ENCODE measurements at places on chromosomes 11 and 22.

DNA sequence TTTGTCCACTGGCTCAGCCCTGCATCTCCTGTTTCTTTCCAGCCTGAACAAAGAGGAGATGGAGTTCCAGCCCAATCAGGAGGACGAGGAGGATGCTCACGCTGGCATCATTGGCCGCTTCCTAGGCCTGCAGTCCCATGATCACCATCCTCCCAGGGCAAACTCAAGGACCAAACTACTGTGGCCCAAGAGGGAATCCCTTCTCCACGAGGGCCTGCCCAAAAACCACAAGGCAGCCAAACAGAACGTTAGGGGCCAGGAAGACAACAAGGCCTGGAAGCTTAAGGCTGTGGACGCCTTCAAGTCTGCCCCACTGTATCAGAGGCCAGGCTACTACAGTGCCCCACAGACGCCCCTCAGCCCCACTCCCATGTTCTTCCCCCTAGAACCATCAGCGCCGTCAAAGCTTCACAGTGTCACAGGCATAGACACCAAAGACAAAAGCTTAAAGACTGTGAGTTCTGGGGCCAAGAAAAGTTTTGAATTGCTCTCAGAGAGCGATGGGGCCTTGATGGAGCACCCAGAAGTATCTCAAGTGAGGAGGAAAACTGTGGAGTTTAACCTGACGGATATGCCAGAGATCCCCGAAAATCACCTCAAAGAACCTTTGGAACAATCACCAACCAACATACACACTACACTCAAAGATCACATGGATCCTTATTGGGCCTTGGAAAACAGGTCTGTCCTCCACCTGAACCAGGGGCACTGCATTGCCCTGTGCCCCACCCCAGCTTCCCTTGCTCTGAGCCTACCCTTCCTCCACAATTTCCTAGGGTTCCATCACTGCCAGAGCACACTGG is 5.0 kb downstream of the FTH1 start:
- DNase-seq, result no peak

- no peak for DNase-seq
Measured at GRCh38 chr22:29060251-29060869, 1.3 kb downstream of the C22orf31 start.

GRCh38 chr22:28435140-28435768 is 244.4 kb downstream of the TTC28 start:
- no peak for DNase-seq

GRCh38 chr11:61417670-61418069 is 12.1 kb downstream of the CPSF7 start:
- DNase-seq, result no peak

- no peak for DNase-seq
Measured at GRCh38 chr11:8809939-8810539, 101.0 kb upstream of the AKIP1 start.

- no peak for DNase-seq
Measured at GRCh38 chr22:23054531-23055257, 15.6 kb upstream of the GNAZ start.

GRCh38 chr22:38652859-38653258 is 3.3 kb downstream of the FAM227A start:
- DNase-seq, result no peak

- no peak for DNase-seq
Measured at GRCh38 chr11:57815476-57815875, 53.9 kb downstream of the CTNND1 start.

GRCh38 chr11:132977746-132978145 is 554.6 kb downstream of the OPCML start:
- DNase-seq, result no peak

- DNase-seq, result peak; percentile 85
Measured at GRCh38 chr22:25395468-25395867, 169.0 kb upstream of the GRK3 start.

GRCh38 chr11:13997881-13998280 is 35.4 kb downstream of the SPON1 start:
- no peak for DNase-seq

DNA sequence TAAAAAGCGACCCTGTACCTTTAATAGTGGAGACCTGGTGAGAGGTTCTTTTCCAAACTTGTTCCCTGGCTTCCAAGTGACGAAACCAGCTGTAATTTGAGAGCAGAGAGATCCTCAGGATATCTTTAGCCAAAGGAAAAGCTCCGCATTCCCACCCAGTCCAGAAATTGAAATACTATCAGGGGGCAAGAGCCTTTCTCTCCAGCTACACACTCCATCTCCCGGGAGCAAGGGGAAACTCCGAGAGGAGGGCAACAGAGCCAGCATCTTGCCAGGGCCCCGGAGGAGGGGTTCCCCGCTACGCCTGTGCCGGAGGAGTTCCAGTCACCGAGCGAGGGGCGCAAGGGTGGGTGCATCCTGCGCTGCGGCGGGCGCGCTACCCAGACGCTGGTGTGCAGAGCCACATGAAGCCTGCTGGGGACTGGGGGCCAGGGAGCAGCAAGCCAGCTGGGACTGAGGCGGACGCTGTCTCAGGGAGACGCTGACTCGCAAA is at the start of gene FIBIN:
FIBIN (plus strand) TSS at position 148 of the 493 bp plus-strand sequence. CDS start 415 bp downstream, outside the sequence.
- DNase-seq, result no peak

DNA sequence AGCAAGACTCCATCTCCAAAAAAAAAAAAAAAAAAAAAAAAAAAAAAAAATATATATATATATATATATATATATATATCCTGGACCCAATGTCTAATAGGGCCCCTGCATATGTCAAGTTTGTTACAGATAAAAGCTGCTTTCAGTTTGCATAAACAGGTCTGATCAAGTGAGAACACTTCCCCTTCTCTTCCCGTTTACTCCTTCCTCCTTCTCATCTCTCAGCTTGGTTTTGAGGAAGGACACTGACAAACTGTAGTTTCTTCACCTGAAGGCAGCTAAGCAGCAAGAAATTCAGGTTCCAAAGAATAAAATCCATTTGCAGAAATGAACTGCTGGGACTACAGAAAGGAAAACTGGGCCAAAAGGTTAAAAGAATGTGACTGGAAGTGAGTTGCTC is 11.7 kb downstream of the THOC5 start:
- no peak for DNase-seq

- DNase-seq, result peak; percentile 86
Measured at GRCh38 chr22:46250035-46250782, at the start of gene CDPF1. Gene CDPF1, minus strand, starts transcription at chr22:46250293. Its CDS starts 2,009 bp downstream, at chr22:46248284.

GRCh38 chr11:115408036-115408921 is 95.9 kb downstream of the CADM1 start:
- no peak for DNase-seq

GRCh38 chr22:19974268-19974861 is 32.7 kb upstream of the TXNRD2 start:
- DNase-seq, result peak; percentile 95

- DNase-seq, result no peak
Measured at GRCh38 chr11:34345540-34345876, 12.3 kb downstream of the ABTB2 start.

- no peak for DNase-seq
Measured at GRCh38 chr11:116466191-116466590, 306.6 kb downstream of the BUD13 start.

DNA sequence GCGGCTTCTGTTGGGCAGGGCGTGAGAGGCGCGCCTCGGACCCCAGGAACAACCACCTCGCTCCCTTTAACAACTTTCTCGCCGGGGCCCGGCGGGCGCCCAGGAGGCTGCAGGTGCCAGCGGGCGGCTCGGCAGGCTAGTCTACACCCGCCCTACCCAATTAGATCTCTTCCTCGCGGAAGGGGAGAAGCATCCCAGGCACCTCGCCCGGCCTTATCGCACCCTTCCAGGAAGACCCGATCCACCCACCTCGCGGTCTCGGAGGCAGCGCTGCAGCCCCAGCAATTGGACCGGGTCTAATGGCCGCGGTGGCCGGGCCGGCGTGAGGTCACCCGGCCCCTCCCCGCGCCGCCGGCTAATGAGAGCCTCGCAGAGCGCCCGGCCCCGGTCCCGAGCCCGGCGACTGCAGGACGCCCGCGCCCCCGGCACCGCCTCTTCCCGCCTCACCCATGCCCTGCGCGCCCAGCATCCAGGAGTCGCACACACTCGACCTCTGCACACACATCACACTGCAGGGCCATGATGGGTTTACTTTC is at the start of gene PLAAT3:
PLAAT3 (minus strand) TSS at position 298 of the 536 bp plus-strand sequence. CDS start 419 bp downstream, outside the sequence.
- peak; percentile 89 for DNase-seq

DNA sequence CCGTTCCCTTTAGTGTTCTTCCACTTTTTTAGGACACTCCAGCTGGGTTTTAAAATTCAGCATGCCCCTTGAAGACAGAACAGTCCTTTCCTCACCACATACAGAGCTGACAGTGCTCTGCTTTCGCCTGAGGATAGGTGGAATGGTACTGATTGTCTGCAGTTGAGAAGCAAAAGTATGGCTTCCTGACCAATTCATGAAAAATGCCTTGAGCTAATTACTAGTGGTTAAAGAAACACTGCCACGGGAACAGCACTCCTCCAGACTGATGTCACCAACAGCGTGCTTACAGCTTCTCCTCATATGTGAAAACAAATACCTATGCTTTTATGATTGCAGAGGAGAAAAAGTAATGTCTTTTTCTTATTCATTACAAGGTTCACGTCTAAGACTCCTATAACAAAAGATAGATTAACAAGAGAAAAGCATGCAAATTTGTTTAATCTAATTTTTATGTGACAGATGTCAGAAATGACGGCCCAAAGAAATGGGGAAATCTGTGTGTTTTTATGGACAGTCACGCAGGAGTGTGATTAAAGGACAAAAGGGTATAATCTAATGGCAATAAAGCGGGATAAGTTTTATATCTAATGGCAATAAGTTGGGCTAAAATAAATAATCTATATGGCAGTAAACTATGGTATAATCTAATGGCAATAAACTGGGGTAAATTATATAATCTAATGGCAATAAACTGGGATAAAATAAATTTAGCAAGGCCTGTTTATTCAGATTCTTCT is 123.4 kb upstream of the ARHGAP42 start:
- no peak for DNase-seq

- DNase-seq, result no peak
Measured at GRCh38 chr22:24235315-24235714, 9.6 kb downstream of the GGT5 start.

- peak; percentile 37 for DNase-seq
Measured at GRCh38 chr11:83092488-83093384, 21.0 kb upstream of the RAB30 start.

DNA sequence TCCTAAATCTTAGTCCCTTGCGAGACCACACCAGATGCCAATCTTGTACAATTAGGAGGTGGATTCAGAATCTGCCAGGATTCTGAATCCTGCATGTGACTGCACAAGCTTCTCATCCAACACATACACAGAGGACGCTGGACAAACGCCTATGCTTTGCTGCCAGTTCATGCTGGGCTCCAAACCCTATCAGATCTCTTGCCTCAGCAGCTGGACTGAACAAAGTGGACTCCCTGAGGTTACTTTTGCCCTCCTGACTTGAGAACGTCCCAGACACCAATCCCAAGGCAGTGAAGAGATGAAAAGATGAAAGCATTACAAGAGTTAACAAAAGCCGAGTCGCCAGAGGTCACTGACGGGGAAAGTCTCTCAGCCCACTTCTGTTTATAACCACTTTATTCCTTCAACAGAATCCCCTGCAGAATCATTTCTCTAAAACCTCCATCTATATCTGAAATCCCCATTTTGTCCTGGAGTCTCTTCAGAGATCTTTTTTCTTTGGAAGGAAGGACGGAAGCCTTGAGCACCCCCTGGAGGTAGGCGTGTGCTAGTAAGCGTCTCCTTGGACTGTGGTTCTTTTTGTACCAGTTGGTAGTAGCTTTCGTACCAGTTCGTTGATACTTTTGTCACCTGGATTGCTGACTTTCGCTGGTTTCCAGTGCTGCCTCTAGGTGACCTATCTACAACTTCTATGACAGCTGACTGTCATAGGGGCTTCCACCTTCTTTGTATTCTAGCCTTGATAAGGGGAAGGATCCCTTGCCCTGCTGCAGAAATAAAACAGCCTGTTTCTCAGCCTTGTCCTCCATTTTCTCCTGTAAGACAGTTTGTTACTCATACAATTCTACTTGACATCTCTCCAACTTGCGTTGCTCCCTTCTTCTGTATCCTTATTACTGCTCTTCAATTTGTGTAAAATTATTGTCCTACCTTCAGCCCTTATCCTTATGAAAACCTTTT is 26.1 kb upstream of the EED start:
- DNase-seq, result peak; percentile 70

DNA sequence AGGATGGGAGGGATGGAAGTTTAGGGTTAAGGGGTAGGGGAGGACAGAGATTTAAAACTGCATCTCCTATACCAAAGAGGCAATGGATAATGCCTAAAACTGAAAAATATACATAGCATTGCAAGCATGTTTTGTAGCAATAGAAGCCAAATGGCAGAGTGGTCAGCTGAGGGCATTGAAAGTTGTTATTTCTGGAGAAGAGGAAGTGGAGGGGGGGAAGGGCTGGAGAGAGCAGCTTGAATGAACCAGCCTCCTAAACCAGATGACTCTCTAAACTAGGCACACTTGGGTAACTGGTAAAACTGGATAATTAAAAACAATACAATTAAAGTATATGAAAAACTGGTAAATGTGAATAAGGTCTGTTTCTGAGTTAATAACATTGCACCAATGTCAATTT is 70.3 kb upstream of the TP53I11 start:
- DNase-seq, result no peak

GRCh38 chr22:40175611-40176244 is 2.0 kb upstream of the TNRC6B start:
- no peak for DNase-seq

DNA sequence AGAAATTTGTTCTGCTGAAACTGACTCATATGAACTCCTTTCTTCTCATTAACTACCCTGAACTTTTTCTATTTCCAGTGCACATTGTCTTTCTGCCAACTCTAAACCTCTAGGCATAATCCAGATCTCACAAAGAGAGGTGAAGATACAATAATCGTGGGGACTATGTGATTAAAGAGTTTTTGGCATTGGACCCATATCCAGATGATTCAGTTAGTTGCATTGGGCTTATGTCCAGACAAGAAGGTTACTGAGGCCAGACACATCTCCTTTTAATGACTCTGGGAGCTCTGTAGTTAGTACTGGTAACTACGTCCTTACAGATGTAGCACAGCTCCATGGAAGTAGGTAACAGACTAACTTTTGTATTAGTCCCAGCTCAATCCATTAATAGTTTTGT is 273.0 kb downstream of the CASP12 start:
- DNase-seq, result no peak

DNA sequence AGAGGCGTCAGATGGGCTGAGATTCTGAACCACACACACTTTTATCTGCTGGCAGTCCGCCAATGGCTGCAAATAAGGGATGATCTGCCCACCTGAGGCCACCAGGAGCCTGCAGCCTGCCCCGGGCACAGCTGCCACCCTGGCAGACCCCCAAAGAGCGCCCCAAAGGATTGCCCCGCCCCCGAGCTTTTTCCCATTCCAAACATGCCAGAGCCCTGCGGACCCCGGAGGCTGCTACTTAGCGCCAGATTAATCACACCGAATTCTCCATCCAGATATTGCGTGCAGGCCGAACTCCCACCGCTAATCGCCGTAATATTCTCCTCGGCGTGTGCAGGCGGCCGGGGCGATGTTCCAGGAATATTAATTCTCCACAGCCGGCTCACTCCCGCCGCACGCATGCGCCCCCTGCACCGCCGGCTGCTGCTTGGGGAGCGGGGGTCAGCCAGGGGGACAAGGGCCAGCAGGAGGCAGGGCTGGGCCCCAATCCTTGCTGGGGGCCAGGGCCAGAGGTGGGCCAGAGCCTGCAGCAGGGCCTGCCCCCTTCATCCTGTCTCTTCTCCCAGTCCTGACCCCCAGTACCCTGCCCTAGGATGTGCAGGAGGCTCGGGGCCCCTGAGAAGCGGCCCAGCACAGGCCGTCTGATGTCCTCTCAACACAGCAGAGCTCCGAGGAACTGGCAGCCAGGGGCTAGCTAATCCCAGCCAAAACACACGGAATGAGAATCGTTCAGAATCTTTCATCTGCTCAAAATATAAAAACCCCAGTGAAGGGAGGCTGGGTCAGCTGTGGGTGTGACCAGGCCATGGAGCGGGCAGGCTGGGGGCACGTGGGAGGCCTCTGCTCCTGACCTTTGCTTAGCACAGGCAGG is 19.5 kb upstream of the TCF20 start:
- DNase-seq, result peak; percentile 9

Data from NCI-H1417 (cell line).